ENCODE measurements at places on chromosomes 16 and 17.

DNA sequence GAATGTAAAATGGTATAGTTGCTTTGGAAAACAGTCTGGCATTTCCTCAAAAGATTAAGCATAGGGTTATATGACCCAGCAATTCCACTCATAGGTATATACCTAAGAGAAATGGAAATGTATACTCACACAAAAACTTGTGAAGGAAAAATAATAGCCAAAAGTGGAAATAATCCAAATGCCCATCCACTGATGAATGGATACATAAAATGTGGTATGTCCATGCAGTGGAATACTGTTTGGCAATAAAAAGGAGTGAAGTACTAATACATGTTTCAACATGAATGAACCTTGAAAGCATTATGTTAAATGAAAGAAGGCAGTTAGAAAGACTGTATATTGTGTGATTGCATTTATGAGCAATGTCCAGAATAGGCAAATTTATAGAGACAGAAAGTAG, 25.1 kb downstream of the NUP93 start:
- no peak for DNase-seq

DNA sequence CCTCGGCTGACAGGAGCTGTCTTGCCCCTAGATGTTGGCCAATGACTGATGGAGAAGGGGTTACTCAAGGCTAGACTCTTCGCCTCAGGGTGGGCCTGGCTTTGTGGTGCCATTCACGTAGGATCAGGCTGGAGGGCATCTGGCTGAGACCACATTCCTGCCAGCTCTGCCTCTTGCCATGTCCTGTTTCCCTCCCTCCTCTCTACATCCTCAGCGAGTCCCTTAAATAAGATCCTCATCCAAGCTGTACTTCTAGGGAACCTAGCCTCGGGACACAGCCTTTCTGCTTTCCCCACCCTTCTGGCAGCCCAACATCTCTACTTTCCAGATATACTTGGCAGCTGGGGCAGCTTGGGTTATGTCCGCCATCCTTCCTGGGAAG, 27.9 kb upstream of the EFCAB13 start:
- no peak for DNase-seq

- no peak for DNase-seq
Measured at GRCh38 chr16:63702981-63703590, 1418.8 kb downstream of the CDH11 start.

DNA sequence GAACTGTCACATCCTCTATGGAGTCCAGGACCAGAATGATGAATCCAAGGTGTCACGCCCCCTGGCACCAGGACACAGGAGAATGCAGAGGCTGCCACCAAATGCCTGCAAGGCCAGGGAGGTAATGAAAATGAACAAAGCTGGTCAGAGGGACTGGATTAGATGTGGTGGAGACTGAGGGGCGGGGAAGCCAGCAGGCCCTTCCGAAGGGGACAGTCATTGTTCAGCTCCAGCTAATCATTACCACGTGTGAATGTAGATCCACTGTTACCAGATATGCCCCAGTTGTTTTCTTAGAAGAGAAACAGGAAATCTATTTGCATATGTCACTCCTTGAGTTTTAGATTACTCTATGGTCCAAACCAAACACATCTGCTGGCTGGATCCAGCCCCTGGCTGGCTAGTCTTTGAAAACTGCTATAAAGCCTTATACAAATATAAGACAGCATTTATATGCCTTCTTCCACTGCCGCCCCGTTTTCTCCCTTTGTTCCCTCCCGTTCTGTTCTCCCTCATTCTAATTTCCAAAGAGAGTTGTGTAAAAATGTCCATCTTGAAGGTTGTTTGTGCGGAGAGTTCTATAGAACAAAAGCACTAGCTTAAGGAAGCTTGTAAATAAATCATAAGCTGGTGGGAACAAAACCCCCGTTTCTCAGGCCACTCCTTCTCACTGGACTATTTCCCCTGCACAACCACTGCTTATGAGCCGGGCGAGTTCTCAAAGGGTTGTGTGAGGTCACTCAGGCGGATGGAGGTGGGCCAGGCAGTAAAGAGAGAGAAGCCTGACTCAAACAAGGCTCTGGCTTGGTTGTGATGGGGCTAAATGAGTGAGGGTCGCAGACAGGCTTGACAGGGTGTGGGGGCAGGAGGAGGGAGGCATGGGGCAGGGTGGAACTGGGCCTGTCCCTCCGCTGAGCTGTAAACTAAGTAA, 14.2 kb downstream of the CRYM start:
- DNase-seq, result no peak

- DNase-seq, result no peak
Measured at GRCh38 chr16:55662644-55663031, 6.8 kb downstream of the SLC6A2 start.

DNA sequence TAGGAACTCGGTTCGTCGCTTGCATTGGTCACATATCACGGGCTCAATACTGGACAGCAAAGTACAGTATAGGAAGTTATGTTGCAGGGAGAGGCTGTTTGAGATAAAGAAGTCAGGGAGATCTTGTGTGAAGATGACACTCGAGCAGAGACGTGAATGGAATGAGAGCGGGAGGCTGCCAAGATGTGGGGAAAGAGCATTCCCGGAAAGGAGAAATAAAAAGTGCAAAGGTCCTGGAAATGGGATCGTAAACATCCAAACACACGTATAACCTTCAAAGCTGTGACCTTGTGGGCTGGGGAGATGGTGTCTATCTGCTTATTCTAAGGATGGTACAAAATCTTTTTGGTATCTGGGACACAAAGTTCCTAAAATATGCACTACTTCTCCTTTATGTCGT, 43.0 kb upstream of the MYOCD start:
- DNase-seq, result no peak

DNA sequence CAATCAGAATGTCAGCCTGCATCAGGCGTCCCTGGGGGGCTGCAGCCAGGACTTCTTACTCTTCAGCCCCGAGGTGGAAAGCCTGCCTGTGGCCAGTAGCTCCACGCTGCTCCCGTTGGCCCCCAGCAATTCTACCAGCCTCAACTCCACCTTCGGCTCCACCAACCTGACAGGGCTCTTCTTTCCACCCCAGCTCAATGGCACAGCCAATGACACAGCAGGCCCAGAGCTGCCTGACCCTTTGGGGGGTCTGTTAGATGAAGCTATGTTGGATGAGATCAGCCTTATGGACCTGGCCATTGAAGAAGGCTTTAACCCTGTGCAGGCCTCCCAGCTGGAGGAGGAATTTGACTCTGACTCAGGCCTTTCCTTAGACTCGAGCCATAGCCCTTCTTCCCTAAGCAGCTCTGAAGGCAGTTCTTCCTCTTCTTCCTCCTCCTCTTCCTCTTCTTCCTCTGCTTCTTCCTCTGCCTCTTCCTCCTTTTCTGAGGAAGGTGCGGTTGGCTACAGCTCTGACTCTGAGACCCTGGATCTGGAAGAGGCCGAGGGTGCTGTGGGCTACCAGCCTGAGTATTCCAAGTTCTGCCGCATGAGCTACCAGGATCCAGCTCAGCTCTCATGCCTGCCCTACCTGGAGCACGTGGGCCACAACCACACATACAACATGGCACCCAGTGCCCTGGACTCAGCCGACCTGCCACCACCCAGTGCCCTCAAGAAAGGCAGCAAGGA, 10.4 kb downstream of the NFE2L1 start:
- no peak for DNase-seq

DNA sequence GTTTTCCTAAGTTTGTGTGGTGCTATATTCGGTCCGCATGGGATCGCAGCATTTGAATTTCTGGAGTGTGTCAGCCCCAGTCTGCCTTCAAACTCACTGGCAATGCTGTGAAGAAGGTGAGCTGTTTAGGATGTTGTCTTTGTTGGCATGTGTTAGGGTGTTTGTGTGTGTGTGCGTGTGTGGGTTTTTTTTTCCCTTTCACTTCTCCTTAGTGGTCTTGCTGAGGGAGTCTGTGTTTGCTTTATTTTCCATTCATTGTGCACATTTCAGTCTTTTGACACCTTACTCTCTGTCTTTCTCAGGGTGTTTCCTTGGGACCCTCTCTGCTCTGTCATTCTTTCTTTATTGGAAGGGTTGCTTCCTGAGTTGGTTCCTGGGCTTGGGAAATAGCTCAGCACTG, 27.7 kb upstream of the RBFOX1 start:
- DNase-seq, result no peak

DNA sequence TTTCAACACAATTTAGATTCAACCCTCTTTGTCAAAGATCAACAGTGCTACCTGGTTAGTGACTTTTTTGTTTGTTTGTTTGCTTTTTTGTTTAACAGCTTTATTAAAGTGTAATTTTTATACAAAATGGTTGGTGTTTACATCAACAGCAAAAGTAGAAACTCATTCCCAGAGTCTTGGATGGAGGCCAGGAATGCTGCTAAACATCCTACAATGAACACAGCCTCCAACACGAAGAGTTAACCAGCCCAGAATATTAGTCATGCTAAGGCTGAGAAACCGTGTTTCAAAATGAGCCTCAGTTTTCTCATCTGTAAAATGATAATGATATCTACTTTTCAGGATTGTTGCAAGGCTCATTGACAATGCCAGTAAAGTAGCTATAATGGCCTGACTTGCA, 211.0 kb upstream of the MAF start:
- no peak for DNase-seq

GRCh38 chr17:69525920-69526841, 111.7 kb downstream of the MAP2K6 start:
- peak; percentile 18 for DNase-seq

DNA sequence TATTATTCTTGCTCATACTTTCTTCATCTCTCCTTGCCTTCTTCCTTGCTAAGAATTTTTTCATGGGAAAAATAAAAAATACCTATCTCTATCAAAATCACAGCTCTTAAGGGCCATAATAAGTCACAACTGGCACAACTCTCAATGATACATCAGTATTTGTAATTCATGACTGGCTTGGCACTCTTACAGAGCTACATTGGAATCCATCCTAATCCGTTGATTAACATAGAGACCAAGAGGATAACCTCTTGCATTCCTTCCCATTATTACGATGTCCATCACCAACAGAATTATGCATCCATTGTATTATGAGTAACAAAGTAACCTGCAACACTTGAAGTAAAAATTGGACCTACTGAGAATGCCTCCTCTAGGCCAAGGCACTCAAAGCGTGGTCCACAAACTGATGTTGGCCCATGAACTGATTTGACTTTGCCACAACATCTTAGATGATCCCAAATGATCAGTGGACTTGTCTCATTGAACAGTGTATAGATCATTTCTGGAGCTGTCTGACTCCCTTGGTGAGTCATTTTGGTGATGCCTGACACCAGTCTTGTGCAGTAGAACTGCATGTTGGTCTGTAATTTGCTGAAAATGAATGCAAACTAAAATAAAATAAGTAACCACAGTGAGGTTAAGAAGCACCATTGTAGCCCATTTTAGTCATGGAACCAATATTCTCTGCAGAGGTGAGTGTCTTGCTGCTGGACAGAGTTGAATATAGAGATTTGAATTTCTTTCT, 163.2 kb downstream of the AXIN2 start:
- DNase-seq, result no peak

DNA sequence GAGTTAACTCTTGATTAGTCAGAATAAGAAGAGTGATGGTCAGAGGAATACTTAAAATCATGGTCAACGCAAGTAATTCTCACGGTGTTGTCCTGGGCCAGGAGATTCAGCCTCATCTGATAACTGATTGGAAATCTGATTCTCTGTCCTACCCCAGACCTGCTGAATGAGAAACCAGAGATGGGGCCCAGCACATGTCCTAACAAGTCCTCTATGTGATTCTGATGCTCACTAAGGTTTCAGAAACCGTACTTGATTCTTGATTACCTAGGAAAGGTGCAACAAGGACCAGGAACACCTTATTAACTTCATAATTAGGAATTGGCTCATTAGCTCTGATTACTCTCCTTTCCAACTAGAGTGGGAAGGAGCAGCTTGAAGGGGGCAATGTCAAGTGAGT, 44.5 kb downstream of the ANKFY1 start:
- DNase-seq, result no peak

DNA sequence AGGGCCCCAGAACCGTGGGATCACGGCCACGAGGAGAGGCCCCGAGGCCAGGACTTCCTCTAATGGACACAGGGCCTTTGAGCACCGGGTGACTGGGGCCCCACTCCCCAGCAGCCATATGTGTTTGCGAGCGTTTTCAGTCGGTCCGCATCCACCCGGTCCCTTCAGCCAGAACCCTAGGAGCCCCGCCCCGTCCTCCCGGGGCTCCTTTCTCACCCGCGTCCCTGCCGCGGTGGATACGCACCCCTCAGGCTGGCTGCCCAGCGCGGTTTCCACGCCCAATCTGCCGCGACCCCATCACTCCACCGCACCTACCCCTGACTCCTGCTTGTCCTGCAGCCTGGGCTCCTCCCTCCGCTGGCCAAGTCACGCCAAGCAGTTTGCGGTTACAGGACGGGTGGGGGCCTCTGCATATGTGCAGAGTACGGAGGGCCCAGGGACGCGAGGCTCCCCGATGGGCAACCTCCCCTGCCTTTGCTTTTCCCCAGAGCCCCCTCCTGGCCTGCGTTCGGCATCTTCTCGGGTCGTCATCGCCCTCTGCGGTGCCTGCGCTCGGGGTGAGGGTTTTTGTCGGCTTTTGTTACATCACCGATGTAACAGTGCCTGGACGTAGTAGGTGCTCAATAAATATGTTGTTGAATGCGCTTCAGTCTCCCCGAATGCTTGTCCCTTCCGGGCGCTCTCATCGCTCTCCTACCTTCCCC, 1.0 kb upstream of the TTYH2 start:
- no peak for DNase-seq

GRCh38 chr17:78418326-78419026, 40.0 kb downstream of the PGS1 start:
- DNase-seq, result no peak

- no peak for DNase-seq
Measured at GRCh38 chr17:37614391-37614790, 5.2 kb upstream of the SYNRG start.

GRCh38 chr16:23785842-23786241, 31.0 kb downstream of the CHP2 start:
- no peak for DNase-seq

- DNase-seq, result peak; percentile 59
Measured at GRCh38 chr17:82101767-82102679, 4.0 kb upstream of the FASN start.

- DNase-seq, result no peak
Measured at GRCh38 chr17:74893936-74894671, 671 bp upstream of the FADS6 start.

- DNase-seq, result no peak
Measured at GRCh38 chr17:36869441-36869840, 67.8 kb upstream of the LHX1 start.

DNA sequence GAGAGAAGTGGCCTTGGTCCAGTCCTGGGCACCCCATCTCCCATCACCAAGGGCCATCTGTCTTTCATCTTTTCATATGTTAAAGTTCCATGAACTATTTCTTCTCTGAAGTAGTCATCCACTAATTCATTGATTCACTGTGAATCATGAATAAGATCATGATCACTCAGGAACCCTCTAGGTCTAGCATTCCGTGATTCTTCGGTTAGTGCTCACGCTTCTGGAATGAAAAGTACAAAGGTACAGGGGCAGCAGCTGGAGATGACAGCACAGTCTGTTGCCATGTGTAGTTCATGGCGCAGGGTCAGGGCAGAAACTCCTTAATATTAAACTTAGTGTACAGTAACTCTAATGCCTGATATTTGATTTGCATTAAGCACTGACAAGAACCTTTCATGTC, 127.1 kb downstream of the CDH13 start:
- no peak for DNase-seq

GRCh38 chr16:48612611-48613010, 2.6 kb upstream of the N4BP1 start:
- DNase-seq, result no peak

All from C1 segment of cervical spinal cord (tissue), 14 donors.